ENCODE measurements at places on chromosomes 6 and 20. TPM values are rescaled to one million over a fixed set of nuclear protein-coding genes. Genes with fewer than 3 reads are reported as not detected.

SNAP25 gene
- 42.4 TPM for polyA plus RNA-seq

CD93 gene
- 0.02 TPM for polyA plus RNA-seq

APCDD1L gene
- 0.99 TPM for polyA plus RNA-seq

SSTR4 gene
- polyA plus RNA-seq, result not detected

ZC2HC1B gene
- polyA plus RNA-seq, result not detected

AGER gene
- polyA plus RNA-seq, result 2.9 TPM

TRAPPC3L gene
- polyA plus RNA-seq, result 0.03 TPM

HLA-A gene
- polyA plus RNA-seq, result 250 TPM

OPRM1 gene
- 0.15 TPM for polyA plus RNA-seq

HSD17B8 gene
- polyA plus RNA-seq, result 37.5 TPM

PHF10 gene
- polyA plus RNA-seq, result 25.7 TPM

NT5E gene
- 443 TPM for polyA plus RNA-seq

MMP24 gene
- polyA plus RNA-seq, result 18.1 TPM

DCDC2 gene
- not detected for polyA plus RNA-seq

FOXC1 gene
- polyA plus RNA-seq, result 3.6 TPM

SLC25A27 gene
- polyA plus RNA-seq, result 1.7 TPM
